Hypothalamus (tissue), 51 donors: ENCODE measurements at places on chromosomes 13 and 19.

GRCh38 chr13:22961835-22962537, 218.8 kb upstream of the SGCG start:
- DNase-seq = no peak

DNA sequence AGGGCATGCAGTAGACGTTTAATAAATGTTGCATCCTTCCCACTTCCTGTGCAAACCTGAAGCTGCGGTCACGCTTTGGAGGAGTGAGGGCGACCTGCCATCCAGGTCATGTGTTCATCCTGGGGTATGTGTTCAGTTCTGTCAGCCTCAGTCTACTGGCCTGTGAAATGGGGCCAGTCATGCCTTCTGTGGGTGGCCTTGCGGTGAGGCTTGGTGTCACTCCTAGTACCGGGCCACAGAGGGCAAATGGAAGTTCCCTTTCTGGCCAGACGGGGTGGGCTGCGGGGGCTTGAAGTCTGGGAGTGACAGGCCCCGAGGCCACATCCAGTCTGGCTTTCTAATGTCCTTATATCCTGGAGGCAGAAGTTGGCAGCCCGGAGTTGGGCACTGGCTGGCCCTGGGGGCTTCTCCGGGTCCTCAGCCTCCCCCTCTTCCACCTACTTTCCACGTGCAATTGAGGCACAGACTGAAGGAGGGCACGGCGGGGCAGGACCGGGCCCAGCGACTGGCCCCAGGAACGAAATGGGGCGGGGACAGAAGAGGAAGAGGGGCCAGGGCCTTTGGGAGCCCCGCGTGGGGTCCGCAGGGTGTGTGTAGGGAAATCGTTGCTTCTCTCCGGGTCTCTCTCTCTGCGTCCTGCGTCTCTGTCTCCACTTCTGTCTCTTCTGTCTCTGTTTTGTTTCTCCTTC, 11.1 kb downstream of the PDE4A start:
- DNase-seq = no peak

GRCh38 chr19:55116859-55117662, at the start of gene PPP1R12C:
TSS of gene PPP1R12C (minus strand) at chr19:55117637. CDS start at chr19:55117543, 94 bp downstream.
- peak; percentile 30 for DNase-seq

DNA sequence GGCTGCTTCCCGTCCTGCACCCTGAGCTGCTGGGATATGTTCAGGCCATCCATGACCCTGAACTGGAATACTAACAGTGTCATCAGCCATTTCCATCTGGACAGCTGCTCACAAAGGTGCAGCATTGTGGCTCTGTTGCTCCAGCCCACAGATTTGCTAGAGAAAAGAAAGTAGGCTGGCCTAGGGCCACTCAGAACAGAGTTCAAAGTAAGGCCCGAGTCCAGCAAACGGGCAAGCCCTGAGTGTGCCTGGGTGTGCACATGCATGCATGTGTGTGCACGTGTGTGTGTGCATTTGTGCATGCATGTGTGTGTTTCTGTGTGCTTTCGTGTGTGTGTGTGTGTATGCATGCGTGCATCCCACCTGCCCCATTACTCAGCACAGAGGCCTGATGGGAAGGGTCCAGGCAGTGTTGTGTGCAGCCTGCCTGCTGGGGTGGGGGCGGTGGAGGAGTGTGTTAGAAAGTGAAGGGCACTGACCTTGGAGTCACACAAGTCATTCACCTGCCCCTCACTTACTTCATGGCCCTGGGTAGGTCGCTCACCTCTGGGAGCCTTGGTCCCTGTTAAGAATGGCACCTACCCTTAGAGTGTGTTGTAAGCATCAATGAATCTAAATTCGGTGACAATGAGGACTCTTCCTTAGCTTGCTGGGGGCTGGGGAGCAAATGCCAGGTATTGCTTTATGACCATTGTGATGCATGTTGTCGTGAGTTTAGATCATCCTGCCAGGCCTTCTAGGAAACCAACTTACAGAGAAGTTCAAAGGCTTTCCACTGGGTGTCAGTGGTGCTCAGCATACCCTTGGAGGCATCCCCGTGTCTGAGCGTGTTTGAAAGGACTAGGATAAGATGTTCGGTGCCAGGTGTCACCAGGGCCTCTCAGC, 53.2 kb downstream of the GPR12 start:
- no peak for DNase-seq

DNA sequence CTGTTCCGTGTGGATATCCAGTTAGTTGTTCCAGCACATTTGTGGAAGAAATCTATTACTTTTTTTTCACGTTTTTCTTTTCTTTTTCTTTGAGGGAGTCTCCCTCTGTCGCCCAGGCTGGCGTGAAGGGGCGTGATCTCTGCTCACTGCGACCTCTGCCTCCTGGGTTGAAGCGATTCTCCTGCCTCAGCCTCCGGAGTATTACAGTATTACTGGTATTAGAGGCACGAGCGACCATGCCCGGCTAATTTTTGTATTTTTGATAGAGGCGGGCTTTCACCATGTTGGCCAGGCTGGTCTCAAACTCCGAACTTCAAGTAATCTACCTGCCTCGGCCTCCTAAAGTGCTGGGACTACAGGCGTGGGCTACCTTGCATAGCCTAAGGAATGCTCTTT, 43.6 kb downstream of the ZNF611 start:
- no peak for DNase-seq

- DNase-seq = no peak
These were observed 16.1 kb downstream of the SHC2 start for GRCh38 chr19:444677-445210.

- no peak for DNase-seq
These were observed 393.7 kb downstream of the FOXO1 start for GRCh38 chr13:40272776-40273139.

- no peak for DNase-seq
These were observed 200.8 kb downstream of the RGCC start for GRCh38 chr13:41658057-41658661.

- DNase-seq = peak; percentile 91
These were observed 97.0 kb downstream of the INSR start for GRCh38 chr19:7197119-7197759.

DNA sequence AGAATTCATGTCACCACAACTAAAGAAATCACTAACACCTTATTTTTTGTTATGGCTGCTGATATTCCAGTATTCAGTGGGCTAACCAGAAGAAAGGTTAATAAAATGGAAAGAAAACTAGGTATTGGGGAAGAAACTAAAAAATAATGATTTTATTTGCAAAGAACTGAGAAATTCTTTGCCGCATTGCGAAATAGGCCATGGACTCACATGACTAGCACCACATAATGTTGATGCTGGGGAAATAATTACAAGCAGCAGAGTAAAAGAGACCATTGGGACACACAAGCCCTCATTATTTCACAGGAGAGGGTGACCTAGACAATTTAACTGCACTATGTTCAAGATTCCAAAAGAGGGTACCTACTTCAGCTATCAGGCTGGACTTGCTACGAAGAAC, 1411.5 kb downstream of the SLITRK5 start:
- no peak for DNase-seq

- DNase-seq = no peak
These were observed 512.3 kb upstream of the PCDH9 start for GRCh38 chr13:67742478-67742877.

GRCh38 chr13:113145496-113145895, 13.0 kb upstream of the PROZ start:
- DNase-seq = no peak
